ENCODE measurements at places on chromosomes 1 and 21. TPM values are rescaled to one million over a fixed set of nuclear protein-coding genes. Genes with fewer than 3 reads are reported as not detected.

- no peak for DNase-seq
- peaks cover 44% of the 10 kb centered on the region for H3K4me1 ChIP-seq
- H3K4me3 ChIP-seq: no peak overlapping the region
- H3K36me3 ChIP-seq: peaks cover 30% of the 10 kb centered on the region
These were observed 21.0 kb downstream of the EIF2D start for GRCh38 chr1:206591226-206591625.

FCRL6 gene
- total RNA-seq: 6.0 TPM

- peaks cover 18% of the 10 kb centered on the region for H3K4me1 ChIP-seq
- no peak overlapping the region for H3K27ac ChIP-seq
- no peak overlapping the region for H3K4me3 ChIP-seq
- no peaks in the 10 kb centered on the region for H3K36me3 ChIP-seq
These were observed 80.5 kb downstream of the FAM78B start for GRCh38 chr1:166086113-166086883.

- H3K27ac ChIP-seq: no peak overlapping the region
- no peak for DNase-seq
- H3K27me3 ChIP-seq: no peaks in the 10 kb centered on the region
- H3K4me1 ChIP-seq: peaks cover 9% of the 10 kb centered on the region
- peaks cover 21% of the 10 kb centered on the region for H3K36me3 ChIP-seq
These were observed 19.7 kb downstream of the PTTG1IP start for GRCh38 chr21:44853601-44854390.

DNA sequence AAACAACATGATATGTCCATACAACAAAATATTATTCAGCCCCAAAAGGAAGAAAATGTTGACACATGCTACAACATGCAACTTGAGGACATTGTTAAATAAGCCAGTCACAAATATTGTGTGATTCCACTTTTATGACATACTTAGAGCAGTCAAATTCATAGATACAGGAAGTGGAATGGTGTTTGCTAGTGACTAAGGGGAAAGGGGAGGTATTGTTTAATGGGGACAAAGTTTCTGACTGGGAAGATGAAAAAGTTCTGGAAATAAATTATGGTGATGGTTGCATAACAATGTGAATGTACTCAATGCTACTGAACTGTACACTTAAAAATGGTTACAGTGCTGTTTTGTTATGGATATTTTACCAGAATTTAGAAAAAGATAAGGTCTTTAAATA is 77.7 kb downstream of the RHOU start:
- H3K4me1 ChIP-seq: peaks cover 51% of the 10 kb centered on the region
- H3K27me3 ChIP-seq: no peaks in the 10 kb centered on the region
- no peak overlapping the region for H3K27ac ChIP-seq
- no peak for DNase-seq

TRIM45 gene
- 0.50 TPM for total RNA-seq

GRCh38 chr1:31523012-31523411 is 53.3 kb upstream of the TINAGL1 start:
- H3K36me3 ChIP-seq: no peaks in the 10 kb centered on the region
- H3K4me3 ChIP-seq: no peak overlapping the region
- H3K27me3 ChIP-seq: peaks cover 12% of the 10 kb centered on the region
- H3K27ac ChIP-seq: no peak overlapping the region
- no peak for DNase-seq
- no peaks in the 10 kb centered on the region for H3K4me1 ChIP-seq

- peaks cover 8% of the 10 kb centered on the region for H3K4me1 ChIP-seq
- H3K36me3 ChIP-seq: peaks cover 9% of the 10 kb centered on the region
- H3K27ac ChIP-seq: no peak overlapping the region
- peaks cover 6% of the 10 kb centered on the region for H3K27me3 ChIP-seq
These were observed 34.7 kb downstream of the LRRC3 start for GRCh38 chr21:44489962-44490361.

DNA sequence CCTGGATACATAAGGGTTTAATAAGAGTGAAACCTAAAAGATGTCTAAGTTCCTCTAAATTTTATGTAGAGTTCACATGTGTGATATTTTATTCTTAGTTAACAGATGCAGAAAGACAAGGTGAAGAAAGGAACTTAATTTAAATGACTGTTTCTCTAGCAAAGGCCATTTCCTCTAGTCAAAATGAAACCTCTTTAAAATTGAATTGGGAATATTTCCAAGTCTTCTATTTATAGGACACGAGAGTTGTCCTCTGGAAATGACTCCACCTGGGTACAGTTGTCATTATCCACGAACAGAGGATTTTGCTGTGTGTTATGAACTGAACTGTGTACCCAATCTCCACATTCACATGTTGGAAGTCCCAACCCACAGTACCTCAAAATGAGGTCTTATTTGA is 64.5 kb upstream of the KCNK1 start:
- no peak for DNase-seq
- no peaks in the 10 kb centered on the region for H3K27me3 ChIP-seq
- no peaks in the 10 kb centered on the region for H3K36me3 ChIP-seq
- H3K4me3 ChIP-seq: no peak overlapping the region

AGMAT gene
- 7.6 TPM for total RNA-seq

AMY1C gene
- not detected for total RNA-seq

TMEM269 gene
- 0.22 TPM for total RNA-seq

RSRP1 gene
- 305 TPM for total RNA-seq

GRCh38 chr1:60697204-60697994 is 385.0 kb upstream of the NFIA start:
- no peaks in the 10 kb centered on the region for H3K36me3 ChIP-seq
- no peaks in the 10 kb centered on the region for H3K4me1 ChIP-seq
- no peaks in the 10 kb centered on the region for H3K27me3 ChIP-seq

KRTAP11-1 gene
- total RNA-seq: not detected

DNA sequence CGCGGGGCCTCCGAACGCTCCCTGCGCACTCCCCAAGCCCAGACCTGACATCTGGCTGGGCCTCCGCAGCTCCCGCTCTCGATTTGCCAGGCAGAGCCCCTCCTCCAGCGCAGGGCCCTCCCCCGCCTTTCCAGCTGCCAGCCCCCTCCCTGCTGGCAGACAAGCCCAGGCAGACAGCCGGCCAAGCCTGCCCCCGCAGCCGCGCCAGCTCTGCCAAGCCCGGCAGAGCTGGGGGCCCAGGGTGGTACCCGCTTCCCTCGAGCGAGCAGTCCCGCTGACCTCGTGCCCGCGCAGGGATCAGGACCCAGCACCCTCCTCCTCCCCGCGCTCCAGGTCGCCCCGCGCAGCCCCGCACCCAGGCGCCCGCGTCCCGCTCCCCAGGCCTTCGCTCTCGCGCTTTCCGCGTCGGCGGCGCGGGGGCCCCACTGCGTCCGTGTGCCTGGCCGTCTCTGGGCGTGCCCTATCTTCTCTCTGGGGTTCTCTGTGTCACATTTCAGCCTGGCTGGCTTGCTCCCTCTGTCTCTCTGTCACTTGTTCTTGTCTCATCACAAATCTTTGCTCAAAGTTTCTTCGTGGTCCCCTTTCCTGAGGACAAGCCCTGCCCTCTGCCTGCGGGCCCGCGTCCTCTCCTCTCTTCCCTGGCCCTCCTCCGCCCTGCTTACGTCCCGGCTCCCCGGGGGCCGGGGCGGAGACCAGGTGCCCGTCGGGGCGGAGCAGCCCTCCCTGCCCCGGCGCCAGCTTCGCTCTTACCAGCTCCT is 580 bp downstream of the INKA2 start:
- H3K27me3 ChIP-seq: peaks cover 48% of the 10 kb centered on the region
- peaks cover 19% of the 10 kb centered on the region for H3K4me1 ChIP-seq
- peak overlapping the region; percentile 72 for H3K27ac ChIP-seq
- H3K4me3 ChIP-seq: peak overlapping the region; percentile 92
- DNase-seq: peak; percentile 68

PCP4L1 gene
- total RNA-seq: 1.1 TPM

CELSR2 gene
- total RNA-seq: 6.3 TPM

GRCh38 chr1:180886338-180886737 is 26.4 kb upstream of the KIAA1614 start:
- DNase-seq: no peak
- no peak overlapping the region for H3K4me3 ChIP-seq
- peaks cover 2% of the 10 kb centered on the region for H3K4me1 ChIP-seq
- no peaks in the 10 kb centered on the region for H3K27me3 ChIP-seq
- H3K27ac ChIP-seq: no peak overlapping the region

CSMD2 gene
- not detected for total RNA-seq

DNA sequence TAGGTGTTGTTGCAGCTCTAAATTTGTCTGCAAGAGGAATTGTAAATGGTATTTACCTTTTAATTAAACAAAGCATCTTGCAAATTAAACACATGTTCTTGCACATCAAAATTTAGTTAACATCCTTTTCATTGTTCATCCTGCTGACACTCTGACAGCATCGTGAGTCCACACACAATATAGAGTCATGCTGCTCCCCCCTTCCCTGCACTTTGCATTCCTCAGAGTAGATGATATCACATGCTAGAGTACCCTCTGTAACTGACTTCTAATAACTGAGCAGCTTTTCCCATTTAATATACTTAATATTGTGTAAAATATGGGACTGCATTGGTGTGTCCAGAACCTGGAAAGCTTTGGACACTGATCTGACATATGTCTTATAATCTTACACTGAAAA is 138.8 kb upstream of the DPYD start:
- H3K4me1 ChIP-seq: peaks cover under 1% of the 10 kb centered on the region
- no peak overlapping the region for H3K27ac ChIP-seq
- no peaks in the 10 kb centered on the region for H3K36me3 ChIP-seq

GRCh38 chr1:243179720-243180119 is 75.4 kb downstream of the CEP170 start:
- H3K27me3 ChIP-seq: no peaks in the 10 kb centered on the region
- H3K4me3 ChIP-seq: no peak overlapping the region
- DNase-seq: no peak
- no peak overlapping the region for H3K27ac ChIP-seq
- H3K36me3 ChIP-seq: peaks cover 13% of the 10 kb centered on the region

DNA sequence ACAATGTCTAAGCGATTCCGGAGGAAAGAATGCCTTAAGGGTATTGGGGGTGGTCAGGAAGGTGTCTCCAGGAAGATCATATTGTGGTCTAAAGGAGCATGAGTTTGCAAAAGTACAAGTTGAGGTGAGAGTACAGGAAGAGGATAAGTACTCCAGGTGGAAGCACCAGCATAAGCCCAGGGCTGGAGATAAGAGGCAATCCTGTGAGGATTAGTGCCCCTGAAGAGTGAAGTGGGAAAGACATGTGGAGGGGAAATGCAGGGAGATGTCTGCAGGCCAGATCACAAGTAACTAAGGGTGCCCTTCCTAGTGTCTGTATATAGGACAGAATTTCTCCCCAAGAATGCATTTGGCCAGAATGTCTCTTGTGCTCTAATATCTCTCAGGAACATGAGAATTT is 188.3 kb upstream of the DPT start:
- no peak overlapping the region for H3K27ac ChIP-seq
- H3K4me3 ChIP-seq: no peak overlapping the region
- H3K36me3 ChIP-seq: no peaks in the 10 kb centered on the region
- peaks cover 2% of the 10 kb centered on the region for H3K27me3 ChIP-seq
- H3K4me1 ChIP-seq: peaks cover 13% of the 10 kb centered on the region

- H3K27me3 ChIP-seq: peaks cover 6% of the 10 kb centered on the region
- H3K4me3 ChIP-seq: no peak overlapping the region
These were observed 164.2 kb upstream of the COL6A1 start for GRCh38 chr21:45817345-45817744.

- no peak for DNase-seq
- H3K4me1 ChIP-seq: peaks cover 49% of the 10 kb centered on the region
- no peaks in the 10 kb centered on the region for H3K36me3 ChIP-seq
- H3K27me3 ChIP-seq: no peaks in the 10 kb centered on the region
- no peak overlapping the region for H3K27ac ChIP-seq
These were observed 66.1 kb downstream of the CD2 start for GRCh38 chr1:116820369-116820768.

DNA sequence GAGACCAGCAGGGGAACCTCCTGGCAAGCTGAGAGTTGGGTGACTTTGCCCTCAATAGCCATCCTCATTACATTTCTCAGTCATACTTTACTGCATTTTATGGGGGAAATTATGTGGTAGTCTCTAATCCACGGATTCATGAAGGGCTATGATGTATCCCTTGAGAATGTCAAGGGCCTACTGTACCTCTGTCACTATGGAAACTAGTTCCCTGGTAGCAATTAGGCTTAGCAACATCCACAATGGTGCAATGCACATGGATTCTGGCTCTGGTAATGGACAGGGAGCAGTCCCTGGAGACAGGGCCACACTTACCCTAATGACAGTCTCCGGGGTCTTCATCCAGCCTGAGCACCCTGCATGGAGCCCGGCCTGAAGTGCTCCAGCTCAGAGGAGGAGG is 26.5 kb downstream of the LRRN2 start:
- DNase-seq: no peak
- peaks cover 7% of the 10 kb centered on the region for H3K27me3 ChIP-seq
- no peak overlapping the region for H3K27ac ChIP-seq
- no peaks in the 10 kb centered on the region for H3K36me3 ChIP-seq
- H3K4me1 ChIP-seq: no peaks in the 10 kb centered on the region
- H3K4me3 ChIP-seq: no peak overlapping the region

HENMT1 gene
- total RNA-seq: 33.0 TPM

TFAP2E gene
- total RNA-seq: 1.2 TPM

TSPAN2 gene
- 1.2 TPM for total RNA-seq

GRCh38 chr1:187876775-187877174 is 1048.0 kb downstream of the PLA2G4A start:
- H3K27me3 ChIP-seq: no peaks in the 10 kb centered on the region
- H3K27ac ChIP-seq: no peak overlapping the region
- no peak overlapping the region for H3K4me3 ChIP-seq

DNA sequence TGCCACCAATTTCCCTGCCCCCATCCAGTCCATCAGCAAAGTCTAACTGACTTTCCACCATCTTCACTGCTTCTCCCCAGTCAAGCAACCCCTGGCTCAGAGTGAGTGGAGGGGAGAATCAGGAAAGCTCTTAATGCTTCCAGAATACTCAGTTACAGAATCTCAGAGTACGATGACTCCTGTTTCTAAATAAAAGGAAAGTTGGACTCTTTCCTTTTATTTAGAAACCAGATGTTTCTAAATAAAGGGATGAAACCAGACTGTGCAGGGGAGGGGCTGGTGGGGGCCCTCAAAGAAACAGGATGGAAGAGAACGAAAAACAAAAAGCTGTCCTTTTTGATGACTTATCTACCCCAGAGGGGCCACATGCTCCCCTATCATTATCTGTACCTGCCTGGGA is 85.2 kb upstream of the PPM1J start:
- no peak overlapping the region for H3K27ac ChIP-seq
- DNase-seq: no peak
- peaks cover 4% of the 10 kb centered on the region for H3K4me1 ChIP-seq

CACNA1S gene
- not detected for total RNA-seq

Measured in activated naive CD8-positive, alpha-beta T cell treated with anti-CD3 and anti-CD28 coated beads, Interleukin-2, amount 10 ng/mL, durations not matched to agents 7 days and 5 days (primary cell).